Glomerular endothelial cell (primary cell): ENCODE measurements at places on chromosomes 3 and 15. TPM values are rescaled to one million over a fixed set of nuclear protein-coding genes. Genes with fewer than 3 reads are reported as not detected.

ARL14 gene
- not detected in 2 replicates for total RNA-seq

FBN1 gene
- 133 and 171 TPM in 2 replicates for total RNA-seq

TRH gene
- total RNA-seq = not detected in 2 replicates

SERPINI2 gene
- total RNA-seq = not detected in 2 replicates

CFAP100 gene
- total RNA-seq = not detected in 2 replicates
